ENCODE measurements at places on chromosomes 16 and 17.

GRCh38 chr16:22937169-22937568 lies 123.2 kb downstream of the HS3ST2 start:
- DNase-seq = no peak

- DNase-seq = no peak
Observed at GRCh38 chr16:19114359-19115147, 789 bp downstream of the ITPRIPL2 start.

DNA sequence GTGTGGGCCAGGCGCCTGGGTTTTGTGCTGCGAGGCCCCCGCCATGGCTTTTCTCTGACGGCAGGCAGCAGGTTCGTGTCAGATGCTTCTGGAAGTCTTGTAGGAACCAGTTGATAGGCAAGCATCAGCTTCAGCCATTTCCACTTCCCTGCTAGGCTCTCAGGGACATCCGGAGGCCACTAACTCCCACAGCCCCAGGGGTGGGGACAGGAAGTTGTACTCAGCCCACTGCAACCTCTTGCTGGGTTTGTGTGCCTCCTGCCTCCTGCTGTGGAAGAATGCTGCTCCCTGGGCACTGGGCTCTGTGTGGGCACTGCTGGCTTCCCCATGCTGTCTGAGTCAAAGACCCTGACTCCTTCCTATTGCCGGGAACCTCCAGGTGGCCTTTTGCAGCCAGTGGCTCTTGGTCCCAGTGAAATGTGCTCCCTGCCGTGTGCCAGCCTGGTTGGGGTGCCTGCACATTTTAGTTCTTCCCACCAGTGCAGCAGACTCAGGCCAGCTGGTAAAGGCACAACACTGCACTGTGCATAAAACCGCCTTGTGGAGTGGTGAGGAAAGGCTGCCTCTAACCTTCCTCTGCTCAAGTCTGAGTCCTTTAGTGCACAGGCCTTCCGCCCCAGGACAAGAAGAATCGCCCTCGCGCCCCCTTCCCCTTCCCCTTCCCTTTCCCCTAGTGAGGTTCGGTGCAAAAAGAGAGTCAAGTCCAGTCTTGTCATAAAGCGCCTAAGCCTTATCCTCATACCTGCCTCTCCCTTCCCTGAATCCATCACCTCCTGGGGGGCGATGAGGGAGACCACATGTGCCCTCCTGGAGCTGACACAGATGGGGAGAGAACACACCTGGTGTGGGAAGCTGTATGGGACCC lies 16.6 kb downstream of the LDHD start:
- DNase-seq = no peak

DNA sequence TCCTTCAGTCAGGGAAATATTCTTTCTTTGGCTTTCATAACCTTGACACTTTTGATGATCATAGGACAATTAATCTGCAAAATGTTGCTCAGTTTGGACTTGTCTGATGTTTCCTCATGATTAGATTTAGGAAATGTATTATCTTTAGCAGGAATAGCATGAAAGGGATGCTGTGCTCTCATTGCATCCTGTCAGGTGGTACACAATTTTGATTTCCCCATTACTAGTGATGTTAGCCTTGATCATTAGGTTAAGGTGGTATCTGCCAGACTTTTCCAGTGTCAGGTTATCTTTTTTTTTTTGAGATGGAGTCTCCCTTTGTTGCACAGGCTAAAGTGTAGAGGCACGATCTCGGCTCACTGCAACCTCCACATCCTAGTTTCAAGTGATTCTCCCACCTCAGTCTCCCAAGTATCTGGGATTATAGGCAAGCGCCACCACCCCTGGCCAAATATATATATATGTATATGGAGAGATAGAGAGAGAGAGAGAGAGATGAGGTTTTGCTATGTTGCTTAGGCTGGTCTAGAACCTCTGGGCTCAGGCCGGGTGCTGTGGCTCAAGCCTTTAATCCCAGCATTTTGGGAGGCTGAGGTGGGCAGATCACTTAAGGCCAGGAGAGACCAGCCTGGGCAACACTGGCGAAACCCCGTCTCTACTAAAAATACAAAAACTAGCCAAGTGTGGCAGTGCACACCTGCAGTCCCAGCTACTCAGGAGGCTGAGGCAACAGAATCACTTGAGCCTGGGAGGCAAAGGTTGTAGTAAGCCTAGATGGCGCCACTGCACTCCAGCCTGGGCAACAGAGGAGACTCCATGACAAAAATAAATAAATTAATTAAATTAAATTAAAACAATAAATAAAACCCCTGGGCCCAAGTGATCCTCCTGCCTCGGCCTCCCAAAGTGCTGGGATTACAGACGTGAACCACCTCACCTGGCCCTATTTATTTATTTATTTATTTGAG lies 15.8 kb upstream of the CAVIN1 start:
- DNase-seq = no peak

DNA sequence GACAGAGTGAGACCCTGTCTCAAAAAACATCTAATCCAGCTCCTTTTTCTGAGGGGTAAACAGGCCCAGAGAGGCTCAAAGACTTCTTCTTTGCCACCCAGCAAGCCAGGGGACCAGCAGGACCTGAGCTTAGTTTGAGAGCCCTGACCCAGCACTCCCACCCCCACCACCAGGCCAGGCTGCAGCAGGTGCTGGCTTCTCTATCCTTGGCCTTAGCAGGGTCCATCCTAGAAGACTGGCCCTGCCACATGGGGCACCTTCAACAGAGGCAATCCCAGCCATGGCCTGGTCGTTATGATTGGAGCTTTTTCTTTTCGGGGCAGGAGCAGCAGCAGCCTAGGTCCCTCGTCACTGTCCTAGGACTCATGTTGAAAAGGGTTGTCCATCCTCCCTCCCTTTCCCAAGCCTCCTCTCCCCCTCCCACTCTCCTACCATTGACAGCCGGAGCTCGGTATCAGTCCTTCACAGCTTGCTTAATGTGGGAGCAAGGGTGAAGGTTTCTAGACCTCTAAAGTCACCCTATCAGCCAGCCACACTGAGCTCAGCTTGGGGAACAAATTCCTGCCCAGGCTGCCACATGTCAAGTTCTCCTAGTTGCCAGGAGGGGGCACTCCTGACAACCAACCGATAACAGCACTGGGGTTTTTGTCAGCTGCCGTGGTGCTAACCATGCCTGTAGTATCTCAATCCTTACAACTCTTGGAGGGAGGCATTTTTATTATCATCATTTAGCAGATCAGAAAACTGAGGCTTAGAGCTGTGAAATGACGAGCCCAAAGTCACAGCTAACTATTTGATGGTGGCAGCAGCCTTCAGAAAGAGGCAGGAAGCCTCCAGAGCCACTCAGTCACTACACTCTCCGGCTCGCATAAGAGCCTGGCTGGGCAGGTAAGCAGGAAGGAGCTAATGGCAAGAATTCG lies 11.2 kb downstream of the MRPL27 start:
- peak; percentile 88 for DNase-seq

- DNase-seq = no peak
Observed at GRCh38 chr17:16945663-16946218, 26.2 kb downstream of the TNFRSF13B start.

DNA sequence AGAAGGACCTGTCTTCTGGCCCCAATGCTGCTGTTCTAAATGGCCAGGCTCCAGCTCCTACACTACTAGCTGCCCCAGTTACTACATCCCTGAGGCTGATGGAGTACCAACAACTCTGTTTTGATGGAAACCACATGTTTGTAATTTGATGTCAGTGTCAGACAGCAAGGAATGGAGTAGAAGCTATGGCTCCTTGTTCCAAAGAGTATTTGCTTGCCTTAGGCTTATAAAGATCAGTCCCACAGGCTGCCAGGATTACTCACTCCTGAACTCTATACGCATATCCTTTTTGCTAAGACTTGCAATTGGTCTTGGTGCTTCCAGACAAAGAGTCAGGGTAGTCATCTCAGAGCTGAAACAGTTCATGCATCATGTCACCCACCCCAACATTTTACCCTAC lies 139.6 kb downstream of the HS3ST3A1 start:
- peak; percentile 44 for DNase-seq
